A549 (cell line): ENCODE measurements at places on chromosomes 1 and 21.

GRCh38 chr1:38500352-38500751 lies 359.2 kb downstream of the RRAGC start:
- no peak for DNase-seq

- DNase-seq: no peak
Measured at GRCh38 chr21:32803651-32804050, 32.1 kb upstream of the PAXBP1 start.

- no peak for DNase-seq
Measured at GRCh38 chr1:153852170-153852569, 70.6 kb downstream of the GATAD2B start.

DNA sequence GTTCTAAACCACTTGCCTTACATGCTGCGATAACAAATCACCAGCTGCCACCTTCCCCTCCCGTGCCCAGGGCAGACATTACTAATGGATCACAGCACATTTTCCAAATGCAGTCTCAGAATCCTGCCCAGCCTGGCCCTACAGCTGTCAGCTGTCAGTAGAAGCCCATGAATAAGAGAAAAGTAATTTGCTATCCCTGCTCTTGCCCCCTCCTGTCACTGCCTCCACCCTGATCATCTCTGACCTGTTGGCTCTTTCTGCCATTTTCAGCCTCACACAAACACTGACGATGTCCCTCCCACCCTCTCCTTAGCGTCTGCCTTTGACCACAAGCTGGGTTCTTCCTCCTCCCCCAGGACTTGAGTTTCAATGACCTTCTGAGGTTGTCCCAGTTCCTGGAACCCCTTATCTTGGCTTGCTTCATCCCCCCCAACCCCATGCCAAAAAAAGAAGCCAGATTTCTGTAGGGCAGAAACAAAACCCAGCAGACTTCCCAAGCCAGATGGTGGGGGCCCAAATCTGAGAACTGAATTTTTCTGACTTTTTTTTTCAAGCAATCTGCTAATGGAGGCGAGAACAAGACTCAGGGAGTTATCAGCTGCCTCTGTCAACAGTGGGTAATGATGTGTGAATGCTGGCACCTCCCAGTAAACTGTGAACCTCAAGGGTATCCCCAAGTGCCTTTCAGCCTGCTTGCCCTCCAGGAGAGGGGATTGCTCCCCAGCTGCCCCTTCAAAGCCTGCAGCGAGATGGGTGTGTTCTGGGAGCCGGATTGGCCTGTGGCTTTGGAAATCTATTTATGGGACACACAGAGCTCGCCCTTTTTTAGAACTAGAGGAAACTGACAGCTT lies 216.5 kb upstream of the VAMP3 start:
- peak; percentile 20 for DNase-seq

DNA sequence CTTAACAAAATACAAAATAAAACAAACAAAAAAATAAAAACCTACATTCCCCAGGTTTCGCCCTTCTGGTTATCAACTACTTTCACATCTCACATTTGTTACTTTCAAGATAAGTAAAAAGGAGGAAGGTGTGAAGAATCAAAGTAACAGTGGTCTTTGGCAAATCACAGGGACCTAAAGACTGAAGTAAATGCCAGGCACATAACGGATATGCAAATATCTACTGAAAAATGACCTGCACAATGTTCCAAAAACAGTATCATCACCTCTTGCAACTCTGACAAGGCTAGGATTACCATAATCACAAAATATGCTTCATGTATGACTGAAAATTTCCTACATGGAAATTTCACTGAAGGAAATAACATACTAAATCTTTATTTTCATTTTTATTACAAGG lies 29.3 kb downstream of the COP1 start:
- DNase-seq: no peak

- DNase-seq: peak; percentile 64
Measured at GRCh38 chr1:93804412-93804811, 74.6 kb downstream of the DNTTIP2 start.

- DNase-seq: no peak
Measured at GRCh38 chr1:64748222-64748621, 3.3 kb downstream of the RAVER2 start.

GRCh38 chr1:60449876-60450275 lies 376.3 kb upstream of the C1orf87 start:
- no peak for DNase-seq

DNA sequence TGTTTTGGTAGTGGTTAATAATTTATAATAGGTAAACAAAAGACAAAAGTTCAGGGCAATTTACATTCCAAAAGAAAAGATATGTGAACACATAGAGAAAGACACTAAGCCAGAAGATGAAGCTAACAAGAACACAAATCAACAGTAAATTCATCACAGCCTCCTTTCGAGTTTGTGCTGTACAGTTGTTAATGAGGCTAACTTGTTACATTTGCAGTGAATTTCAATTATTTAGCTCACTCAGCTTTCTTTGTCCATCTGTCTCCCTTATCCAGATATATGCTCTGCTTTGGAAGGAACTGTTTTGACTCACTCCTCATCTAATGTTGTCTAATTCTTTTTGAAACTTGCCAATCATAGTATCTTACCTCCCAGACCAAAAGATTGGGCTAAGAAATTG lies 423.3 kb upstream of the OLFM3 start:
- no peak for DNase-seq

- no peak for DNase-seq
Measured at GRCh38 chr1:43549921-43550597, 19.4 kb downstream of the PTPRF start.

- no peak for DNase-seq
Measured at GRCh38 chr1:194644528-194644927, 1458.1 kb upstream of the B3GALT2 start.

GRCh38 chr1:47810964-47811682 lies 186.1 kb downstream of the TRABD2B start:
- DNase-seq: no peak

- no peak for DNase-seq
Measured at GRCh38 chr1:3132660-3133059, 63.7 kb downstream of the PRDM16 start.

DNA sequence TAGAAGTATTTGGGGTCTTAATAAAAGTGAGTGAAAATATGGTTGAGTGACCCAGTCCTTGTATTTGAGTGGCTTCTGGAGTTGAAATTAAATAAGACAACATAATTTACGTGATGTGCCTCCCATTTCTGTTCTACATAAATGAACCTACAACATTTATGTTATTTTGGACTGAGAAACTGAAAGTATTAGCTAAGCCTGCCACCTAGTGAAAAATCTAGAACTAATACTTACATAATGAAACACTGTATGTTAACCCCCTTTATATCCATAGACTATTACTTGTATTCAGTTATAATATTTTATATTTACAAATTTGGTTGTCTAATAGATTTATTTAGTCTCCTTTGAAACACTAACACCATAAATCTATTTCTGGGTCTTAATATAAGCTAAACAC lies 298.9 kb downstream of the KCNT2 start:
- no peak for DNase-seq

DNA sequence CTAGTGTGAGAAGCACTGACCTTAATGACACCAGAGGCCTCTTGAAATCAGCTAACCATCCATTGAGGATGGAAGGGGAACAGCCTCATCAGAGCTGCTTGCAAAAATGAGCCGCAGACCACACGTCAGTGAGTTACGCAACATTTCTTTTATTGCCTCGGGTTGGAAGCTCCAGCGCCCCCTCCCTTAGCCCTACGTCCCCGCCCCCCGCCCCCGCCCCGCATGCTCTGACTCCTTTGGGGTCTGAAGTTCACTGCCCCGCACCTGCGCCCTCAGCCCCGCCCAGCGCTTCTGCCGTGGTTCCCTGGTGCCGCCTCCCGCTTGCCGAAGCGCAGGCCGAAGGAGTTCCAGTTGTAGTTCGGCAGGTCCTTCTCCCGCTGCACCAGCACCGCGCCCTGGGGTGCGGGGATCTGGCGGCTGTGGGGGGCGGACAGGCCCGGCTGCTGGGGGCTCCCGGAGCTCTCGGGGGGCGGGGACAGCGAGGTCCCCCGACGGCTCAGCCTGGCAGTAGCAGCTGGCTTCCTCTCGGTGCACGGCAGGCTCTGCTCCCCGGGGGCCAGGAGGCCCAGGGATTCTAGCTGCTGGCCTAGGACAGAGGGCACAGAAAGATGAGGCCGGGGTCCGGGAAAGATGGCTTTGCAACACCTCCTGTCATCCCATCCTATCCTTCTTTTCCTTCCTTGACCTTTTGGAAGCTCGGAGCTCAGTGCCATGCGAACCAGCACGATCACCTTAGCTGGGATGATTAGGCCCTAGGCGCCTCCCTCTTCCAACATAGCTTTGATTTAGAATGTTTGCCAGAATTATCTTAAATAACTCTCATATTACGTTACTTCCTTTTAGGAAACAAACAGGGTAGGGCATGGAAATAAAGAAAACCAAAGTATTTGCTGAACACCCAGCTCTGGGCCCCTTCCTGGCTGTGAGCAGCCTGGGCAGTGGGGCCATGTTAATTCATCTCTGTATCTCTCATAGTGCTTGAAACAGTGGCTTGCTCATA lies 5.8 kb downstream of the KISS1 start:
- DNase-seq: no peak

- DNase-seq: no peak
Measured at GRCh38 chr1:117669572-117669971, 63.7 kb downstream of the TENT5C start.

- DNase-seq: no peak
Measured at GRCh38 chr1:98781906-98782305, 120.4 kb downstream of the SNX7 start.

DNA sequence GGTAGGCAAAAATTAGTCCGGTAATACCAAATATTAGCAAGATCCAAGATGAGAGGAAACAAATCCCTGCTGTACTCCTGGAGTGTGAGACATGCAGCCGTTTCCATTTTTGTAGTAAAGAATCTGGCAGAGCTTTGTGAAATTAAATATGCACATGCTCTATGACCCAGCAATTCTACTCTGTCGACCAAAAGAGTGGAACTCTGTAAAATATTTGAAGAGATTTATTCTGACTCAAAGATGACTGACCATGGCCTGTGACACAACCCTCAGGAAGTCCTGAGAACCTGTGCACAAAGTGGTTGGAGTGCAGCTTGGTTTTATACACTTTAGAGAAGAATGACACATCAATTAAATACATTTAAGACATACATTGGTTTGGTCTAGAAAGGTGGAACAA lies 16.2 kb downstream of the HAX1 start:
- DNase-seq: no peak

DNA sequence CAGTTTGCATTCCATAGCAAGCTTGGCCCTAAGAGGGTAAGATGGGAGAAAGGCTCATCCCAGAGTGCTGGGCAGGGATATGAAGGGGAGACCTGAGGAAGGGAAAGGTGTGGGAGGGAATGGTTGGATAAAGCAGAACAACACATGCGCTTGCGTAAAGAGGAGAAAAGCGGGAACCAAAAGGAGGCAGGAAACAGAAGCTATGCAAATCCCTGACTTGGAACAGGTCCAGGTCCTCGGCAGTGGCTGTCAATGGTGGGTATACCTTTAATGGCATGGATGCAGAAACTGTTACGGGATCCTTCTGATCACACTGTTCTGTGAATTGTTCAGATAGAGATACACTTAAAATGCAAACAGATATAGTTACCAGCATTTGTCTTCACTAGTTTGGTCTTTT lies 455.6 kb downstream of the SIPA1L2 start:
- no peak for DNase-seq

DNA sequence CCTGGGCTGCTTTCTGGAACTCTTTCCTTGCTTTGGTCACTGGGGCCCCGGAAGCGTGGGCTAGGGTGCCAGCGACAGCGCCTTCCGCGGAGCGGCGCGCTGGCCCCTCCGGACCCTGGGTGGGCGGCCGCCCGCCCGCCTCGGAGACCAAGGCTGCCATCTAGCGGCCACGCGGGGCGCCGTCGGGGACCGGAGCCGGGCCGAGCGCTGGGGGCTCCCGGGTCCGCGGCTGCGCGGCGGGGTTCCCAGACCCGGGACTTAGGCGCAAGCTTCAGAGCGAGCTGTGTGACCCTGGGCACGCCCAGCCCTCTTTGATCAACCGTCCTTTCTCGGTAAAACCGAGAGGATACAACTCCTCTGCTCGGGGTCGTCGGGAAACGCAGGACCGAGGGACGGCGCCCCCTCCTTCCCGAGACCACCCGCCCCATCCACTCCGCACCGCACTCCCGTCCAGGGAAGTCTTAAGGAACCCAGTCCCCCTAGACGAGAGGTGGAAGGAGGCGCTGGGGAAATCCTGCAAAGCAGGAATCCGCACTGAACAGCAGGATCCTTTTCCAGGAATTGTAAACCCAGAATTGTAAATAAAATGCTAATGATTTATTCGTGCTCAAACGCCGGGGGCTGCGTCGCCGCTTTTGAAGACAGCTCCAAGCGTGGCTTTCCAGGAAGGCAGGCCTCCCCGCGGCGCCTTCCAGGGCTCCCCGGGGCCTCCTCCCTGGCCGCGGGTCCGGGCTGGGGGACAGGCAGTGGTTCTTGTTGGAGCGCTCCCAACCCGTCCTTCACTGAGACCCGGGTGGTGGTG lies 41.2 kb downstream of the RRAGC start:
- no peak for DNase-seq

GRCh38 chr1:169508432-169509338 lies 22.9 kb upstream of the SLC19A2 start:
- no peak for DNase-seq

GRCh38 chr1:169892176-169892926 lies 1.3 kb downstream of the SCYL3 start:
- no peak for DNase-seq

DNA sequence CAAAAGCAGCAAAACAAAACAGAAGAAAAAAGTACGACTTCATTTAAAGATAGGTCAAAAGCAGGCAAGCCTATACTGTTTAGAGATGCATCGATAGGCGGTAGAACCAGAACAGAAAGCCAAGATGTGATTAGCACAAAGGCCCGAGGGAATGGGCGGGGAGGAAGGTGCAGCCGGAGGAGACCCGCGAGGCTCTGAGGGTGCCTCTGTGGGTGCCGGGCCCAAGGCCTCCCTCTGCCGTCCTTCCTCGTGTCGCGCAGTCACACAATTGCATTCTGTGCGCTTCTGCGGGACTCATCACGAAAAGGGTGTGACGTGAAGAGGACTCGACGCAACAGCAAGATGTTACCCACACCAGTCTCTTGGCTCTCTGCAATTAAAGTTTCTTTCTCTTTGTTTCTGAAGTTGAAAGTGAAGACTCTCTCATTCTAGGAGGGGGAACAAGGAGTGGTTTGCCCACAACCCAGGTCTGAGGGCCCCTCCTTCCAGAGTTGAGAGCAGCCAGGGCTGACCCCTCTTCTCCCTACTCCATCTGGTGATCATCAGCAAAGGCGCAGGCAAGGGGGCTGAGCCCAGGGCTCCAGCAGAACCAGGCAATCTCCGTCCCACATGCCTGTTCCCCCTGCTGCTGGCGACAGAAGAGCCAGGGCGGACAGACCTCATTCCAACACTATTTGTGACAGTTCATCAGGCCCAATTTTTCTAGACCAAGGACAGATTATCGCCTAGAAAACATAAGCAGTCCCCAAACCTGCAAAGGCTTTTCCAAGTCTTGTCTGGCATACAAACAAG lies 41.0 kb downstream of the NPHP4 start:
- DNase-seq: no peak
